Fibroblast of skin of scalp (primary cell): ENCODE measurements at places on chromosomes 1 and 21.

- no peak for DNase-seq
Observed at GRCh38 chr1:3762151-3762872, 10.1 kb downstream of the CCDC27 start.

DNA sequence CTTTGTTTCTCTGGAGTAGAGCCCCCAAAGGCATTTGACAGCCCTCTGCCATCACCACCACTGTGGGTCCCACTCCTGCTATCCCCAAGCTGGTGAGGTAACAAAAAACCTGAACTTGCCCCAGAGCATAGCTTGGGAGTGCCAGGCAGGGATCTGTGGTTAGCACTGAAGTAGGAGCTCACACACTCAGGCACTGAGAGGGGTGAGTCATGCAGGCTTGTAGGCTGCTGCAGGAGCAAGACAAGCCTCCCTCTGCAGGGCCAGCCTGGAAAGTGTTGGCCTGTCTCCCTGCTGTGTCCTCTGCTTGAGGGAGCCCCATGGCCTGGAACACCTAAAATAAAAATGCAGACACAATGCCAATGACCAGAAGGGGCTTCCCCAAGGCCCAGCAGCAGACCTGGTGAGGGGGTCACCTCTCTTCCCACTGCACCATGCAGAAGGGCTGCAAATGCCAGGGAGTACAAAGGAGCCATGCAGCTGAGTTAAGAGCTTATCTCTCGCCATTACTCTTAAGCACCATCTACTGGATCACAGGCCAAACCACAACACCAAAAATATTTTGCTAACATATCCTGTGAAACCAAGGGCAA is 108.9 kb upstream of the POGK start:
- no peak for DNase-seq

DNA sequence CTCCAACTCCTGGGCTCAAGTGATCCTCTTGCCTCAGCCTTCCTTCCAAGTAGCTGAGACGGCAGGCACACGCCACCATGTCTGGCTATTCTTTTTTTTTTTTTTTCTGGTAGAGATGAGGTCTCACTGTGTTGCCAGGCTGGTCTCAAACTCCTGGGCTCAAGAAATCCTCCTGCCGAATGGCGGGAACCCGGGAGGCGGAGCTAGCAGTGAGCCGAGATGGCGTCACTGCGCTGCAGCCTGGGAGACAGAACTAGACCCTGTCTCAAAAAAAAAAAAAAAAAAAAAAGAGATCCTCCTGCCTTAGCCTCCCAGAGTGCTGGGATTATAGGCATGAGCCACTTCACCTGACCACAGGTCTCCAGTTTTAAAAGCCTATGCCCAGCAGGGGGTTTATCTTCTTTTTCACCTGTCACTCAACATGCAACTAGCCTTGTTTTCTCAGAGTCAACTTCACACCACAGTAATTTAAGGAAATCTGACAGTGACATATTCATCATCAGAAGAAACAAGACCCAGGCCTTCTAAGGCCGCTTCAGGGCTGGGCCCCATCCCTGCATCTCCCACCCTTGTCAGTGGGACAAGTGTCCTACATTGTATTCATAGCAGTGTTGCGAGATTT is 38.3 kb upstream of the GALNT2 start:
- no peak for DNase-seq

GRCh38 chr1:192066202-192066601 is 92.1 kb upstream of the RGS18 start:
- no peak for DNase-seq

DNA sequence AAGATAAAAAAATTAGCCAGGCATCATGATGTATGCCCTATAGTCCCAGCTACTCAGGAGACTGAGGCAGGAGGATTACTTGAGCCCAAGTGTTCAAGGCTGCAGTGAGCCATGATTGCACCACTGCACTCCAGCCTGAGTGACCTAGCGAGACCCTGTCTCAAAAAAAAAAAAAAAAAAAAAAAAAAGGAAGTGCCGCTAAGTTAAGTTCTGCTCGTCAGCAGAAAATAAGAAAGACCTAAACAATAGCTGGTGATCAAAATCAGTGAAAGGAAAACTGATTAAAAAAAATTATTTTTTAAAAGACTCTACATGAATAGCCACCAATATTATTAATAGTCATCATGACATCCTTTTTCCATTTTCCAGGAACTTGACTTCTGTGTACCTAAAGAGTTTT is 44.2 kb upstream of the MTR start:
- no peak for DNase-seq

DNA sequence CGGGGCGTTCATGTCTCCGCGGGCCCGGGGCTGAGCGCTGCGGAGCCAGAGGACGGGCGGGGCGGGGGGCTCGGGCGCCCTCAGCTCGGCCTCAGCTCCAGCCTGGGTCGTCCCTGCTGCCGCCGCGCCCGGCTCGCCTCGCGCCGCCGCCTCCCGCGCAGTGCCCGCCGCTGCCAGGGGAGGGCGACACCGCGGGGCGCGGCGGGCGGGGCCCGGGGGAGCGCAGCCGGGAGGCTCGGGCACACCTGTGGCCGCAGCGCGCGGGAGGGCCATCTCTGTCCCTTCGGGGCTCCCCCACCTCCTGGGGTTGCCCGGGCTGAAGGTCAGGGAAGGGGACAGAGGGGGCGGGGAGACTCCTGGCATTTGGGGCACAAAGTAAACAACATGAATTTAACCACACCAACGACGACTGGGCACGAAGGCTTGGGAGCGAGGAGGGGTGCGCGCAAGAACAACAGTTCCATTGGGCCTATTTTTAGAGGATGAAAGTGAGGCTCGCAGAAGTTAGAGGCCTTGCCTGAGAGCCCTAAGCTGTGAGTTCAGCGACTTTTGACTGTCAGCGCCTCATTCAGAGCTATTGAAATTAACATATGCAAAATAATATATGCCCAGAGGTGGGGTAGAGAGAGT is at the start of gene FAM131C:
Gene FAM131C (minus strand): TSS at position 162 of the 630 bp plus-strand sequence. CDS start 209 bp downstream, outside the sequence.
- DNase-seq, result peak; percentile 22

DNA sequence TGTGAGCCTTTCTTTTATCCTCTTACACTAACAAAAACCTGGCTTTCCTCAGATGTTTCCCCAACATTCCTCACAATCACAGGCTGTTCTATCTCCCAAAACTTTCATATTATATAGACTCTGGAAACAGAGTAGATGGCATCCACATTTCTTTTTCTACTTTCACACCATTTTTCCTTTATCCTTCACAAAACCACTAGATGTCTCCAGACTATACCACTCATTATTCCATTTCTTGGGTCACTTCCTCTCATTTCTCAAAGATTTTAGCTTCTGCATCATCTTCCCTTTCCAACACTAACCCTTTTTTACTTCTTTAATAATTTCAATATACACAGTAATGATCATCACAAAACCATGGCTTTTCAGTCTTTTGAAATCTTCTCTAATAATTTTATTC is 286.0 kb upstream of the DEPDC1 start:
- no peak for DNase-seq

- no peak for DNase-seq
Observed at GRCh38 chr1:203265541-203265940, 36.1 kb upstream of the CHIT1 start.

DNA sequence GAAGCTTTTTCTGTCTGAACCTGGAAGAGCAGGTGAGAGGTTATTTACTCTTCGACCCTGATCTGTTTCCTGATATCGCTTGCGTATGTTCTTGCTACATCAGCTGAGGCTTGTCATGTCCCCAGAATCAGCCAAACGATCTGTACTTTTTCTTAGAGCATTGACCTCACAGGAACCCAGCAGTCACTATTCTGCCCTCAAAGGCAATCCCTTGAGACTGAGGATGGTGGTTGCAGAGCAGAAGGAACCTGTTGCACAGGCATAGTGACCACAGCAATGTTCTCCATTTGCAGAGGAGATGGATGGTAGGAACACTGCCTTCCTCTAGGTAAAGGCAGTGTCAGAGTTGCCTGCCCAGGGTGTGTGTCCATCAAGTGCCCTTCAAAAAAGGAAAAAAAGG is 11.3 kb upstream of the LACTBL1 start:
- DNase-seq, result no peak

DNA sequence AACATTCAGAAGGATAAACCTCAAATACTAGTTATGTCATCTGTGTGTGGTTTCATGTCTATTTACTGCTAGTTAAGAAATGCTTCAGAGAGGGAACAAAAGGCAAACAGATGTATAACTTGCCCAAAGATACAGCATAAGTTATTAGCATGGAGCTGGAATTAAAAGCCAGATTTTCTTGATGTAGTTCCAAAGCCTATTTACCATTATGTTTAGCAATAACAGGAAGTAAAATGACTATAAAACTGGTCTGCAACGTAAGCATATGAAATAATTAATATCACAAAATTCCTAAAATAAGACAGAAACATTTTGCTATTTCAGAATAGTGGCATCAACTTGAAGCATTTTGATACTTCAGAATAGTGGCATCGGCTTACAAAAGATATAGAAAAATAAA is 1232.8 kb downstream of the NCAM2 start:
- no peak for DNase-seq

DNA sequence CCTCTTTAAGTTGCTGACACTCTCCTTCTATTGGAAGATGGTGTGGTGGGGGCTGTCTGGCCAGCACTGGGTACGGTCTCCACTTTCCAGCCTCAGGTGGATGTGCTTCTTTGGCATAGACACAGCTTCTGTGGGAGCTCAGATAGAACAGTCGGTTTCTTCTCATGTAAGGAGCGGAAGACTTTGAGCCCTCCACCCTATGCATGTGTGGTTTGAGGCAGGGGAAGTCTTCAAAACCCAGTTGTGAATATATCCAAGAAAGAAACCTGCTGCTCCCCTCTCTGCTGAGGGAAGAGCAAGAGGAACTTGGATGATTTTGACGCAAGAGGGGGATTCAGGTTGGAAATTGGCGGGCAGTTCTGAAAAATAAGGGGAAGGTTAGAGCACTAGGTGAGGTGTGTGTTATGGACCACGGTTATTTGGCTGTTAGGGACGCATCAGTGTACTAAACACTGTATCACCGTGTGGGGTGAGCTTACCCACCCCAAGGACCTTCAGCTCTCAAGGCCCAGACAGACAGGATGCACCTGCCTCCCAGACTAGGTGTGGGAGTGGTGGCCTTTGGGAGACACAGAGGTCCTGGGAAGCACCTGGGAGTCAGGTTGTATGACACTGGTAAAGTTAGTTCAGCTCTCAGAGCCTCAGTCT is 36.2 kb downstream of the IL6R start:
- no peak for DNase-seq

- DNase-seq, result no peak
Observed at GRCh38 chr1:156229809-156230472, 12.0 kb upstream of the BGLAP start.

GRCh38 chr1:213244664-213245091 is 193.6 kb downstream of the RPS6KC1 start:
- peak; percentile 51 for DNase-seq

DNA sequence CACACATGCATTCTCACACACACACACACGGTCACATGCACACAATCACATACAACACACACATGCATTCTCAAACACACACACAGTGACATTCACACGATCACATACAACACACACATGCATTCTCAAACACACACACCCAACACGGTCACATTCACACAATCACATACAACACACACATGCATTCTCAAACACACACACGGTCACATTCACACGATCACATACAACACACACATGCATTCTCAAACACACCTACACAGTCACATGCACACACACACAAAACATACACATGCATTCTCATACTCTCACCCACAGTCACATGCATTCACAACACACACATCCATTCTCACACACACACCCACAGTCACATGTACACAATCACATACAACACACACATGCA is 135.0 kb downstream of the CASZ1 start:
- DNase-seq, result no peak

DNA sequence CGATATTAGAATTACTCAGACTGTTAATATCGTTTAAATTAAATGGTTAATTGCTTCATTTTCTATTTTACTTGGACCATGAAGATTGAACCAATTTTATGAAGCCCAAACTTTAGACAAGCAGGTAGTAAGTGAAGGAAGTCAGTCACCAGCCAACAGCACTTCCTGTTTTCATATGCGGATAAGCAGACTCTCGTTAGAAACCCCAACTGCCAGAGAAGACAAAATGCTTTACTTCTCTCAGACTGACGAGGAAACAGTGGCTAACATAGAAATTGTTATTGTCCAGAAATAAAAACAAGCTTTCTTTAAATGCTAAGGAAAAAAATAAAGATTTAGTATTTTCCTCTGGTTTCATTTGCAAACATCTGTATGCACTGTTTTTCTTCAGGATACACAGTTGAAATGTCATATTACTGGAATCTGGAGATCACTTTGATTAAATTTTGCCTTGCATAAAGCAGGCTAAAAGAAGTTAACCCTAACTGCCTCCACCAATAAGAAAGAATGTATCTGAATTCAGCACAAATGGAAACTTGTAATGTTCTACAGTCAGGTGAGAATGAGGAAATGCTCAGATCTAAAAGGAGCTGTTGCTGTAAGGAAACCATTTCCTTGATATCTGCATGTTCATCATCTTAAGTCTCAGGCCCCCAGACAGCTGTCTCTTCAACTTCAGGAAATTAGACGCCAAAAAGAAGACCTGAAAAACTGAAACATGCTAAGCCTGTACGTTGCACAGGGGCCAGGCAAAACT is 129.8 kb upstream of the SAMSN1 start:
- DNase-seq, result no peak

DNA sequence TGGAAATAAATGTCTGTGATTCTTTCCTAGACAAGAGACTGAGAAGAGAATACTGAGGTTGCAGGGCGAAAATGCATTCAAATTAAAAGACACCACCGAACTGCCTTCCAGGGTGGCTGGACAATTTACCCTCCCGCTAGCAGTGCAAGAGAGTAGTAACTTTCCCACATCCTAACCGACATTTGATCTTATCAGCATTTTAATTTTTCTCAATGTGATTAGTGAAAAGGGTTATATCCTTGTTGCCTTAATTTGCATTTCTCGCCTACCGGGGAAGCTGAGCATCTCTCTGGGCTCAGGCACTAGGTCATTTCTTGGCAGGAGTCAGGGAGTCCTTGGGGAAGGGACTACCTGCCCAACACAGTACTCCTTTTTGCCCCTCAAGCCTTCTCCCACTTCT is 2.8 kb downstream of the TNFRSF8 start:
- DNase-seq, result no peak
